NCI-H1048 (cell line): ENCODE measurements at places on chromosomes 5 and 9.

GRCh38 chr5:121873409-121873808, 21.7 kb downstream of the FTMT start:
- DNase-seq = no peak

GRCh38 chr9:112914524-112914923, 23.8 kb upstream of the SLC46A2 start:
- DNase-seq = no peak

- DNase-seq = no peak
Measured at GRCh38 chr5:36644727-36645126, 38.3 kb downstream of the SLC1A3 start.

GRCh38 chr9:34887841-34888240, 70.2 kb upstream of the PHF24 start:
- DNase-seq = no peak

DNA sequence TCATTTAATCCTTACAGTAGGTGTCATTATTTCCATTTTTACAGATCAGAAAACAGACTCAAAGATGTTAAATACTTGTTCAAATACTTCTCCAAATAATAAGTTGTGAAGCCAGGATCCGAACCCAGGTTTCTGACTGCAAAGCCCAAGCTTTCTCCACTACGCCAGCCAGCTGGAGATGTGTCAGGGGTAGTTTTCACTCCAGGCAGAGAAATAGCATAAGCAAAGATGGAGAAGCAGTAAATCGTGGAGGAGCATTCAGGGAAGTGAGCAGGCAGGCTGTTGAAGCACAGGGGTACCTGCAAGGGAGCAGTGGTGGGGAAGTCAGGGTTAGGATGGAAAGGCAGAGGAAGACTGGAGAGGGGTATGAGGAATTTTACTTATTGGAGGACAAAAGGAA, 2.9 kb downstream of the TLN1 start:
- no peak for DNase-seq

DNA sequence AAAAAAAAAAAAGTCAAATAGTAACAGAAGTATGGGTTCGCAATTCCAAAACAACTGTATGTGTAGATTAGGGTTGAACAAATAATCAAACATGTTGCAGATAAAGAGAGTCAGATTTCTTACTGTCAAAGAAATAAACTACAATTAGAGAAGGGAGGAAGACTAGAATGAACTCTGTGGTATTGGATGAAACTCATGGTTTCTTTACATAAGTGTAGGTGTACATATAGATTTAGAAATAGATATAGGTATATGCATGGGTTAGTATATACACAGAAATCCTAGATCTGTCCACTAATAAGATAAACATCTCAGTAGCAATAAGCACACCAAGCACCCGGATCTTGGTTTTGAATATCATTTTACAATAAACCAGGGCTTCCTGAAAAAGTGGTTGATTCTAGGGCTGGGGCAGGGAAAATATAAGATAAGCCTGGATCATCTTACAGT, 21.3 kb downstream of the DTWD2 start:
- DNase-seq = no peak

DNA sequence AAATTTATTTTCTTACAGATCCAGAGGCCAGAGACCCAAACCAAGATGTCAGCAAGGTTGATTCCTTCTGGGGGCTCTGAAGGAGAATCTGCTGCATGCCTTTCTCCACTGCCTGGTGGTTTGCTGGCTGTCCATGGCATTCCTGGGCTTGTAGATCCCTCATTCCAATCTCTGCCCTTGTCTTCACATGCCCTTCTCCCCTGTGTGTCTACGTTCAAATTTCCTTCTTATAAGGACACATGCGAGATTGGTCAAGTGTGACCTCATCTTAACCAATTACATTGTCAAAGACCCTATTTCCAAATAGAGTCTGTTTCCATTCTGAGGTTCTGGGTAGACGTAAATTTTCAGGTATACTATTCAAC, 84.5 kb upstream of the RAI14 start:
- DNase-seq = no peak

- no peak for DNase-seq
Measured at GRCh38 chr9:115461280-115461679, 343.3 kb upstream of the TNC start.

DNA sequence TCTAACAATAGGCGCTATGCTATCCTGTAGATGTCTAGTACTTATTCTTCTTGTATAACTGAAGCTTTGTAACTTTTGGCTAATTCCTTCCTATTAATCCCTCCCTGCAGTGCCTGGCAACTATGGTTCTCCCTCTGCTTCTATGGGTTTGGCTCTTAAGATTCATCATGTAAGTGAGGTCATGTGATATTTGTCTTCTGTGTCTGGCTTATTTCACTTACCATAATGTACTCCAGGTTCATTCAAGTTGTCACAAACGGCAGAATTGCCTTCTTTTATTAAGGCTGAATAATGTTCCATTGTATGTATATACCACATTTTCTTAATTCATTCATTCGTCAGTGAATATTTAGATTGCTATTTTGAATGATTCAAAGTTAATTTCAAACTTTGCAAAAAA, 149.9 kb upstream of the GAS1 start:
- DNase-seq = no peak

- no peak for DNase-seq
Measured at GRCh38 chr5:27048510-27048909, 10.1 kb upstream of the CDH9 start.

DNA sequence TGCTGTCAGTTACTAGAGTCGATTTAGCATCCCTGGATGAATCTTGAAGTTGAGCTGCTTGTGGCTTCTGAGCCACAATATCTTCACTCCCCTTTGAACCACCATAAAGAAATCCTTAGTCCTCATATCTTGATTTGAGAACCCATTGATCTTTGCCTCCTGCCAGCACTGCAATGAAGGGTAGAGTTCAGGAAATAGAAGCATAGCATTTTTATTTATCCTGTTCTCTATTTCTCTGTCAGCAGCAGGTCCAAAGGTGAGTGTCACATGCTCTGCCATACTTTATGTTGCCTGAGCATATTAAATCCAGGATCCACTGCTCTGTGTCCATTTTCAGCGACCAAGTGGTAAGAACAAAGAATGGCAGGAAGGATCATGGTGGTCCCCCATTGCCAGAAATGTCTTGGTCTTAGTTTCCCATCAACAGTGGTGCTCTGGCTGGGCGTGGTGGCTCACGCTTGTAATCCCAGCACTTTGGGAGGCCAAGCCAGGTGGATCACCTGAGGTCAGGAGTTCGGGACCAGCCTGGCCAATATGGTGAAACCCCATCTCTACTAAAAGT, 80.2 kb upstream of the PANK3 start:
- no peak for DNase-seq

DNA sequence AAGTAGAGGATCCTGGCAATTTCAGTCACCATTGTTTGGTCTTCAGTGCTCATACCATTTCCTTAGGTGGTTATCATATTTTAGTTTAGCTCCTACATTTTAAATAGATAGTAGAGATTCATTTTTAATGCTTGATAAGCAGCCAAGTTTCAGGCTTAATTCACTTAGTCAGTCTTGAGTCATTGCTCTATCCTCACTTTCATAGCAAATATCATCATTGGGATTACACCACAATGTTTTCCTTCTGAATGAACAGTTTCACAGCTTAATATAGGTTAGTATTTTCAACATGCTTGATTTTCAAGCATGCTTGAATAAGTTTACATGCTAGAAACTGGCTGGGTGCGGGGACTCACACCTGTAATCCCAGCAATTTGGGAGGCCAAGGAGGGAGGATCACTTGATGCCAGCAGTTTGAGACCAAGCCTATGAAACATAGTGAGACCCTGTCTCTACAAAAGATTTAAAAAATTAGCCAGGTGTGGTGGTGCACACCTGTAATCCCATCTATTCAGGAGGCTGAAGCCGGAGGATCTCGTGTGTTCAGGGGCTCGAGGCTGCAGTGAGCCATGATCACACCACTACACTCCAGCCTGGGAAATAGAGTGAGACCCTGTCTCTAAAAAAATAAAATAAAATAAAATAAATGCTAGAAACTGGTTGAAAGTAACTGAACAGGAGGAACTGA, 339.9 kb downstream of the ADGRV1 start:
- DNase-seq = no peak

- no peak for DNase-seq
Measured at GRCh38 chr5:69468631-69469030, 24.0 kb upstream of the OCLN start.

DNA sequence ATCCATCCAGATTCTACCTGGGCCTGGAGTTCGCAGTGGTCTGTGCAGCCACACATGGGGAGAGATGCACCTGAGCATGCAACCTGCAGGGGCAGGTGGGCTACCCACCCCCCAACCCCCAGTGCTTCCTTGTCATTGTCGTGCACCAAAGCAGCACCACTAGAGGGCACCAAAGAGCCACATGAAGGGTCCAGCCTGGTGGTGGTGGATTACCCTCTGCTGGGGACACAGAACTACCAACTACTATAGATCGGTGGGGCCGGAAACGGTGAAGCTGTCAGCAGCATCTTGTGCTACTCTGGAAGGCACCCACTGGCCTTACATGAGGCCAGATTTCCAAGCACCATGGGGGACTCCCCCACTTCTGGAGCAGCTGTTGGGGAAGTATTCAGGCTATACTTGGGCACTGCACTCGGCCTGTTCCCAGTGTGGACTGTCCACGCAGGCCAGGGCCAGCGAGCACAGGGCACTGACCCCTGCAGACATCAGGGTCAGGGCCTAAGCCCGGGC, 60.2 kb upstream of the TBC1D2 start:
- DNase-seq = peak; percentile 41

GRCh38 chr9:592225-592624, 249.3 kb upstream of the DMRT1 start:
- no peak for DNase-seq

DNA sequence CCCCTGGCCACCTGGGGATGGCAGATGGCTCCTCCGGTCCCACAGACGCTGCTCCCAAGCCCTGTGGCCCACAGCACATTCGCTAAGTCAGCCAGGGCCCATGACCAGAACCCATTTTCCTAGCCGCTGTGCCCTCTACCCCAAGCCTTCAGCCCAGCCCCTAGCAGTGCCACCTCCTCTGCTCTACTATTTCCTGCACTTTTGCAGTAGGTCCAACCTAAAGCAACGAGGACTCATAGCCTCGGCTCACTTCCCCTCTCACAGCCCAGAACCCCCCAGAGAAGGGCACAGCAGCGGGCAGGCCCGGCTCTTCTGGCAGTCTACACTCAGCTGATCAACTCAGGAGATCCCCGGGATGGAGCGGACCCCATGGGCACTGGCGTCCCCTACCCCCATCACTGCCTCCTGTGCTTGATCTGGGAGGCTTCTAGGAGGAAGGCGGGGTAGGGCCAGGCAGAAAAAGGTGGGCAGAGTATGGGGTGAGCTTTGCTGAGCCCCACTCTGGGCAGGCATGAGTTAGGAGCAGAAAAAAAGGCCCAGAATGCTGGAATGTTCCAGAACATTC, 111.2 kb downstream of the ZNF354C start:
- DNase-seq = no peak
